ENCODE measurements at places on chromosomes 1 and 21. TPM values are rescaled to one million over a fixed set of nuclear protein-coding genes. Genes with fewer than 3 reads are reported as not detected.

DNA sequence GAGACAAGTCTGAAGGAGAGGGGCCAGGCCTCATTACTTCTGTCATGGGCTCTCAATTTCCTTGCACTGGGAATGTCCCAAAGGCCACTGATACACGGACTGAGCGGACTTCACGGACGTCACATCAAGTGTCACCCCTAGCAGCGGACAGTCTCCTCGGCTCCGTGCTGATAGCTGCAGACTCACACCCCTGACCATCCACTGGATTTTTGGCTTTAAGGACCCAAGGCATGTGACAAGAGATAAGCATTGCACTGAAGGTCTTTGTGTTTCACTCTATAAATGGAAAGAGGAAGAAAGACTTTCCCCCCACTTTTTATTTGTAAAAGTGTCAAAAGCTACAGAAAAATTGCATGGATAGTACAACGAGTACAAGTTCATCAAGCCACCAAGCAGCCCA is 200.4 kb upstream of the FGGY start:
- ATAC-seq = no peak

GRCh38 chr1:195878478-195878877 is 729.8 kb downstream of the KCNT2 start:
- no peak for ATAC-seq

The LCE3D gene
- total RNA-seq = not detected

The CD84 gene
- total RNA-seq = 37.3 TPM

GRCh38 chr1:3689138-3689750 is 36.9 kb downstream of the TP73 start:
- ATAC-seq = no peak

The LHX8 gene
- not detected for total RNA-seq

DNA sequence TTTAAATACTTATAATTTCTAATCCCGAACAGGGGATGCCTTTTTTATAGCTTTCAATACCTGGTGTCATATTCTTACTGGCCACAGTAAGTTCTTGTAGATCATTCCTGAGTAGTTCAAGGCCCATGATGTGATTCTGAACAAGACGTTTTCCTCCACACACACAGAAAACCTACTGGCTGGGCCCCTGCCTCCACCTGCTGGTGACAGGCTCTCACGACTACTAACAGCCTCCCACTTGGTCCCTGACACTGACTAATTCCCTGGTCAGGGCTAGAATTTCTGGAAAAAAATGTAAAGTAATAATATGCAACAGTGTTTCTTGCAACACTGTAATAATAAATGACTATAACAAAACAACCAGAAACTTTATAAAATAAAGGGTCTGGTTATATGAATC is 50.4 kb upstream of the RIPK4 start:
- ATAC-seq = peak; percentile 63

GRCh38 chr21:28357743-28358142 is 634.9 kb downstream of the LTN1 start:
- ATAC-seq = no peak

- no peak for ATAC-seq
Observed at GRCh38 chr1:246730839-246731238, 6.6 kb downstream of the SCCPDH start.

The REN gene
- not detected for total RNA-seq

The C2CD4D gene
- total RNA-seq = 3.9 TPM

The CYYR1 gene
- total RNA-seq = not detected
